ENCODE measurements at places on chromosomes 2 and 18.

DNA sequence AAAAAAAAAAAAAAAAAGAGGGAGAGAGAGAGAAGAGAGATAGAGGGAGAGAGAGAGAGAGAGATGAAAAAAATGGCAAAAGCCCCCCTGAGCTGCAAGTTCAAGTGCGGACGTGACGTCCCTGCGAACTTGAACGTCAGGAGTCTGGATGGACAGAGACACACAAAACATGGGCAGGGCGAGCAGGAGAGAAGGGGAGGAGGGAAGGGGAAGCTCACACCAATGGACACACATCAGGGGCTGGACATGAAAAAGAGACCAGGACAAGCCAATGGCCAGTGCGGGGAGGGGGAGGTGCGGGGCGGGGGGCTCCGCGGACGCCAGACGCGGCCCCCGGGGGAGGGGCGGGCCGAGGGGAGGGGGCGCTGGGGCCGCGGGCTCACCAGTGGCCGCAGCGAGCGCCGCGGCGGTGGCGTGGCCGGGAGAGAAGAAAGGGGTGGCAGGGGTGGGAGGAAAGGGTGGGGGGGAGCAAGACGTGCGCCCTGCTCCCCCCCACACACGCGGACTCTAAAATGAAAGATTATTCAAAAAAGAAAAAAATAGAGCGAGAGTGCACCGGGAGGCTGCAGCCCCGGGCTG lies at the start of gene BCL11A:
Gene BCL11A (minus strand): TSS at position 160 of the 579 bp plus-strand sequence. CDS start 384 bp downstream, outside the sequence.
- DNase-seq = no peak

GRCh38 chr2:41997561-41997960 lies 50.3 kb upstream of the PKDCC start:
- no peak for DNase-seq

DNA sequence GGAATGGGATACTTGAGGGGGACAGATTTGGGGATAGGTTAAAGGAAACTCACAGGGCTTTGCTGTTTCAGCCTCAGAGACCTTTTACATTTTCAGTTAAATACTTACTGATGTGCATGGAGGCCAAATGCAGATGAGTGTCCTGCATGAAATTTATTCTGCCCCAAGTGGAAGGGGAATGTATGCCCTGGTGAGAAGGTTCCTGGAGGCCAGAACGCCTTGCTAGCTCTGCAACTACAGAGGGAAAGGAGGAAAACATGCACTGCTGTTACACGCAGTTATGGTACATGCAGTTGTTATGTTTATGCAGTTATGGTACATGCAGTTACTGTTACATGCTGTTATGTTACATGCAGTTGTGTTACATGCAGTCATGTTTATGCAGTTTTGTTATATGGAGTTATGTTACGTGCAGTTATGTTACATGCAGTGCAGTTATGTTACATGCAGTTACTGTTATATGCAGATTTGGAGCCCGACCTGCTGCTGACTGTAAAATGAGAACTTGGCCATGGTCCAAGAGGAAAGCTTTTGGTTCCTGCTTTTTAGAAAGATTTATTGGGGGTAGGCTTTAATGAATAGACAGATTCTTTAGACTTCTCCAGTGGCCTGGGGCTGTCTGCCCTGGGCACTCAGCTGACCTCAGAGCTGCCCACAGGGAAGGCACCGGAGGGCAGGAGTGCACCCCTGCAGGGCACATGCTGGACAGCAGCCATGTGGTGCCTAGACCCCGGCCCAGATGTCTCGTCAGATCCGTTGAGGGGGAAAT lies 84.1 kb downstream of the LDLRAD4 start:
- no peak for DNase-seq

GRCh38 chr2:172195836-172196376 lies 93.2 kb upstream of the DLX2 start:
- DNase-seq = no peak

GRCh38 chr2:176104316-176105077 lies 2.6 kb upstream of the HOXD11 start:
- DNase-seq = no peak

GRCh38 chr2:36497570-36498163 lies 100.3 kb downstream of the FEZ2 start:
- DNase-seq = no peak

DNA sequence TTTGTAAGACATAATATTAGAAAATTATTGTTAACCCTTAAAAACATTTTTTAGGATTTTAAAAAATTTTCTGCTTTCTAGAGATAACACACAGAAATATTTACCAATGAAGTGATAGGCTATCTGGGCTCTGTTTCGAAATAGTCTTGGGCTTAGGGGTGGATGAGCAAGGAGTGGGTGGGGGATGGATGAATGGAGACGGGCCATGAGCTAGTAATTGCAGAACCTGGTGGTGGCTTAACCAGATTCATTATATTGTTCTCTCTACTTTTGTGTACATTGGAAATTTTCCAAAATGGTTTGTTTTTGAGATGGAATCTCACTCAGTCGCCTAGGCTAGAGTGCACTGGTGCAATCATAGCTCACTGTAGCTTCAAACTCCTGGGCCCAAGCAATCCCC lies 89.6 kb downstream of the TCF7L1 start:
- no peak for DNase-seq

GRCh38 chr2:240825476-240825875 lies 5.5 kb upstream of the KIF1A start:
- no peak for DNase-seq

GRCh38 chr2:174600349-174600748 lies 2.7 kb upstream of the WIPF1 start:
- DNase-seq = no peak

GRCh38 chr2:3475771-3476170 lies 43.6 kb downstream of the ADI1 start:
- DNase-seq = no peak

DNA sequence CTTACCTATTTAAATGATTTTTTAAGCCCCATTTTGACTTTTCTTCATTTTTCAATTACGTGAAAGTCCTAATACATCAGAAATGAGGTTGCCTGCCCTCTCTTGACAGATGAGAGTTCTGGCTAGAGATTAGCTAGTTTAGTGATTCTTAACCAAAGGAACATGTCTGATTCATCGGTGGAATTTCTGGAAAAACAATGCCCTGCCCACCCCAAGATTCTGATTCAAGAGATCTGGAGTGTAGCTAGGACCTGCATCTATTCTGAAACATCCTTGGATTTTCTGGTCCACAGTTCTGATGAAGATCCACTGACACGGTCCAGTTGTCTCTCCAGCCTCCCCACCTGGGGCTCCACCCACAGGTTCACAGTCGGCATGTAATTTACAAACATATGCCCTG lies 111.2 kb downstream of the KLF7 start:
- no peak for DNase-seq

DNA sequence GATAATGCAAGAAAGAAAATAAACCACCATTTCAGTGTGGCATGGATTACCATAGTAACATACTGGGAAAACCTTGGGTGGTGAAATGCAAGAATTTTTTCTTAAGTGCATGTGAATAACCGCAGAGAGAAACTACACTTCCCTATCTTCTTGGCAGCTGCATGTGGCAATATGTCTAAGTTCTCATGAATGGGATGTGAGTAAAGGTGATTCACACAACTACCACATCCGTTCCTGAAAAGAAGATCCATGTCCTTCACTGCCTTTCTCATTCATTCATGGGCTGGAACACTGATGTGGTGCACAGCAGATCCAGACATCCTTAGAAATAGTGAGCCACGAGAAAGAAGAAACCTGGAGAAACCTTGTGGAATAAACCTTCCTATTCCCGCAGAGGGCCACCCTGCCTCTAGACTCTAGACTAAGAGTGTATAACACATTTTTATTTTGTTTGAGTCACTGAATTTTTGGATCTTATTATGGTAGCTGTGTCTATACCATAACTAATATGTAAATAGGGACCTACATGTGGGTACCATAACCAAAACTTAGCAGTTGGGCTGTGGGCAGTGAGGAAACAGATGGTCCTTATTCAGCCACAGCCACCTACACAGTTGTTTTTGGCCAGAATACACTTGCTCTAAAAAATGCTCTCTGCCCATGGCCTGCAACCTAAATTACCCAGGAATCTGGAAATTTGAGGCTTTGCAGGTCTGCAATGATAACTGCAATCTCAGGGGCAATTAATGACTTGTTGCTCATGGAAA lies 573.3 kb downstream of the LRP1B start:
- DNase-seq = no peak

- DNase-seq = no peak
Observed at GRCh38 chr2:50514901-50515300, 517.0 kb downstream of the NRXN1 start.

GRCh38 chr18:26190506-26190905 lies 35.7 kb upstream of the TAF4B start:
- DNase-seq = peak; percentile 2

DNA sequence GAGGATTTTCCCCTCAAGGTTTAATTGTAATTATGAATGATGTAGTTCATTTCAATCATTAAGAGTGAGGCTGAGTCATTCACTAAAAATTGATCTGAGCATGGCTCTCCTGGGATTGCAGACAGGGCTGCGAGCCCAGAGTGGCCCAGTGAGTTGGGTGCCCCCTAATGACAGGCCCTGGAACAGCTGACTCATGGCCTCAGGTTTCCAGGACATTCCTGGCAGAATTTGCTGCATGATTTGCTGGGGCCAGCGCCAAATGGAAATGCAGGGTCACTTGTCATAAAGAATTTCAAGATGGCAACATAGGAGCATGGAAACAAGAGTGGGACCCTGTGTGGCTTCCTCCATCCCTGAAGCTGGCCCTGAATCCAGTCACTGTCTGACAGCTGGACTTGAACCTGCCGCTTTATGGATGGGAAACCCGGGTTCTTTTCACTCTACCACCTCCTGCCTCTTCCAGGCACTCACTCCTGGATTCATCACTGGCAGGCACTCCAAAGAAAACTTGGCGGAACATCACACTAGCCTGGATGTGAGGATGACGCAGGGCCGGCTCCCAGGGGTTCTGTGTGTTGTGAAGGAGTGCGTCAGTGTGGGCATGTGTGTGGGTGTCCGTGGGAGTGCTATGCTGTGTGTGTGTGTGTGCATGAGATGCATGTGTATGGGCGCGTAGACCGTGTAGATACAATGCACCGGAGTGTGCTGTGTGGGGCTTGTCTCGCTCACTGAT lies 15.2 kb downstream of the OTOF start:
- no peak for DNase-seq

DNA sequence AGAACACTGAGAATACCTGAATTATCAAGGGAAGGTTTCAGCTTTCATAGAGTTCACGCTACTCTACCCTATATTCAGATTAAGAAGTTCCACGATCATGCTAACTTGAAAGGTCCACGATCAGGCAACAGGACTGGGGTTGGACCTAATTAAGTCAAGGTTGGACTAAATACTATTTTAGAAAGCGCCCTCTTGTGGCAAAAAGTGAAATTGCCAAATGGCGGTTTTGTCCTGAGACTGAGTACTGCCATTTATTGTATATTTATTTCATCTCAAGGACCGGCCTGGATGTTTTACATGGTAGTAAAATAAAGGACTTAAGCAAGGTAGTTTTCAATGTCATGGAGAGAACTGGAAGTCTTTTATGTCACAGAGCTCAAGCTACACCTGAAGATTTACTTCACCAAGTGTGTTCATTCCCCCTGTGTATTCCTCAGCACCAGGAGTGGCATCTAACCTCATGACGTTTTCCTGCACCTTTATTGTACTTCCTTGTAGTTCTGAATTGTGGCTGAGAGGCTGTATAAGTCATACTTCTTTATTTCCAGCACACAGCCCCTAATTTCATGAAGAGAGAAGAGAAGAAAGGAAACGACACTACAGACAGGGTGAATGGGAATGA lies 56.8 kb downstream of the SRD5A2 start:
- DNase-seq = peak; percentile 13

- DNase-seq = no peak
Observed at GRCh38 chr2:168210216-168210894, 37.0 kb downstream of the STK39 start.

DNA sequence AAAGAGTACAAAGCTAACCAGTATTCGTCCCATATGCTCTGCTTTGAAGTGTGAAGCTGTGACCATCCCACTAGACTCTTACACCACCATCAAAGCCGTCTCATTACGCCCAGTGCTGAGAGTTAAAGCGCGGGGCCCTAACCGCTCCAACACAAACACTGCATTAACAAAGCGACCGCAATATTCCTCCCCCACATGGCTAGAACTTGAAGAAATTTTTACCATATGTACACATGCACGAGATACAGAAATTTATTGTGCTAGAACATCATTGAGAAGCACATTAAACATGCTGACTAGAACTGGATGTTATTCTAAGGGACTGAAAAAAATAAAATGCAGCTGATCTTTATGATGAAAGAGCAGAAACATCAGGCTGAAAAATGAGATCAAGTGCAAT lies 20.5 kb downstream of the FTCDNL1 start:
- no peak for DNase-seq

DNA sequence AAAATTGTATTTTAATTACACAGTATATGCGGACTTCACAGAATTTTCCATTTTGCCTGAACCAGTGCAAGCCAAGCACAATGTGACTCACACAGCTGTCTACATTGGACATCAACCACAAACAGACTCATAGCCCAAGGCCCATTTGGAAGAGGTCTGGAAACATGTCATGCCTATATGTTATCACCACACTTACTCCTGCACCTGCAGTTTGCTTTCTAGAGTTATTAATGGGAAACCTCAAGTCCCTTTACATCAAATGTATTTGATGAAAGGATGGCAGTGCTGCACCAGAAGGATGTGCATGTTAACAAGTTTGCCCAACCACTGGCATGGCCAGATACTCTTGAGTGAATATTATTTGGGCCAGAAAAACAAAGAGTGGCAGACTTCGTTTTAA lies 548.9 kb upstream of the CDH2 start:
- no peak for DNase-seq

DNA sequence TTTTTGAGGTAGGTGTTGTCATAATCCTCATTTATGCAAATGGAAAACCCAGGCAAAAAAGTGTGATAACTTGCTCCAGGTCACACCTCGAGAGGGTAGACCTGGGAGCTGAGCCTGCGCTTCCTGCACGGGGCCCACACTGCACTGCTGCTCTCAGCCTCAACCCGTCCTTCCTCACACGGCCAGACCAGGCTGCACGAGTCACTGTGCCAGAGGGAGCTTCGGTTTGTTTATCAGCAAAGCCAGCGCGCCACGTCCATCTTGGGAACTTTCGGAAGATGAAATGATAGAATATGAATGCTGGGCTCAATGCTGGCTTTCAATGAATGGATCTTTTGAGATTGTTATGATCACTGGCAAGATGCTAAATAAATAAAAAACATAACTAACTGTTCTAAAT lies 14.4 kb downstream of the COPS9 start:
- DNase-seq = no peak

GRCh38 chr2:96264656-96265348 lies 995 bp downstream of the TMEM127 start:
- no peak for DNase-seq

- no peak for DNase-seq
Observed at GRCh38 chr2:191661097-191661924, 16.6 kb upstream of the NABP1 start.

DNA sequence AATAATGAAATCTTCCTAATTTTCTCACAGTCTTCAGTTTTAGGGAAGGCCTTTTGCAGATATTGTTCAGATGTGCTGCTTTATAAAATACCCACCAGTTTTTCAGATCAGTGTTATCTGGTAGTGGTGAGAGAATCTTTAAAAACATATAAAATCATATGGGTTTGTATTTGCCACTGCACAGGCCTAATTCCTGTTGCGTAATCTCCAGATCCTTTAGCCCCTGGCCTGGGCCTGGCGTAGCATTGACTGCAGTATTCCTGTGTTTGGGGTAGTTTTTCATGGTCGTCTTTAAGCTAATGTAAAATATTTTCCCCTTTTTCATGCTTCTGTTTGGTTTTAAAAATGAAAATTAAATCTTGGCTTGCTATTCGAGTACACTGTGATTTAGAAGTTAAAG lies 43.2 kb downstream of the TSHZ1 start:
- no peak for DNase-seq

GRCh38 chr2:77629539-77629938 lies 107.4 kb upstream of the LRRTM4 start:
- no peak for DNase-seq

All from stimulated activated CD8-positive, alpha-beta memory T cell treated with anti-CD3 and anti-CD28 coated beads, Interleukin-7, amount 100 ng/mL, for 1 hour (primary cell).